T1000 (cell line): ENCODE measurements at places on chromosomes 2 and 18.

- DNase-seq, result no peak
These were observed 99.2 kb downstream of the SLC8A1 start for GRCh38 chr2:40352703-40353099.

DNA sequence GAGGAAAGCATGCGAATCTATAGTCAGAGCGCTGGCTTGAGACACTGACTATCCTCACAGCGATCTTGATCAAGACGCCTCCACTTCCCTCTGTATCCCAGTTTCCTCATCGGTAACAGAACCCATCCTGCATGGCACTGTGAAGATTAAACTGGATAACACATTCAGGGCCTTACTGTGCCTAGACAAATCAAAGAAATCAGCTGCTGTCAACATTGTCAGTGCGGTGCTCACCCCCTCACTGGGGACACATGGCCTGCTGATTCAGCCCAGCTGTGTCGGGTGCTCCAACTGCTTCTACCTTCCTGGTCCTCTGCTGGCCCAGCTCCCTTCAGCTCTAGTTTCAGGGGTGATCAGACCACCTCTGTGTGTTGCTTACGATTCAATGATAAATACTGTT, 268.6 kb upstream of the AGAP1 start:
- no peak for DNase-seq

GRCh38 chr2:30938196-30938595, 130.9 kb upstream of the CAPN13 start:
- no peak for DNase-seq

GRCh38 chr2:216283038-216283900, 89.0 kb downstream of the MARCHF4 start:
- DNase-seq, result no peak

- DNase-seq, result no peak
These were observed 97.0 kb downstream of the TFCP2L1 start for GRCh38 chr2:121187982-121188411.

- DNase-seq, result no peak
These were observed 147.1 kb downstream of the COL4A4 start for GRCh38 chr2:227016894-227017293.

DNA sequence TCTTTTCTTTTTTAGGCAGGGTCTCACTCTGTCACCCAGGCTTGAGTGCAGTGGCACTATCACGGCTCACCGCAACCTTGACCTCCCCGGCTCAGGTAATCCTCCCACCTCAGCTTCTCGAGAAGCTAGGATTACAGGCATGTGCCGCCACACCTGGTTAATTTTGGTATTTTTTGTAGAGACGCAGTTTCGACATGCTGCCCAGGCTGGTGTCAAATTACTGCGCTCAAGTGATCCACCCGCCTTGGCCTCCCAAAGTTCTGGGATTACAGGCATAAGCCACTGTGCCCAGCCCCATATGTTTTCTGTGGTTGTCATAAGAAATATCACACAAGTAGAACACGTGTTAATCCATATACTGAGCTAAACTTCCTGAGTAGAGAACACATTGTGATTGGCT, 14.6 kb downstream of the ENOSF1 start:
- DNase-seq, result no peak

- DNase-seq, result no peak
These were observed 12.4 kb downstream of the XIRP2 start for GRCh38 chr2:166900700-166901099.

- no peak for DNase-seq
These were observed 11.9 kb upstream of the KIDINS220 start for GRCh38 chr2:8849327-8849726.

DNA sequence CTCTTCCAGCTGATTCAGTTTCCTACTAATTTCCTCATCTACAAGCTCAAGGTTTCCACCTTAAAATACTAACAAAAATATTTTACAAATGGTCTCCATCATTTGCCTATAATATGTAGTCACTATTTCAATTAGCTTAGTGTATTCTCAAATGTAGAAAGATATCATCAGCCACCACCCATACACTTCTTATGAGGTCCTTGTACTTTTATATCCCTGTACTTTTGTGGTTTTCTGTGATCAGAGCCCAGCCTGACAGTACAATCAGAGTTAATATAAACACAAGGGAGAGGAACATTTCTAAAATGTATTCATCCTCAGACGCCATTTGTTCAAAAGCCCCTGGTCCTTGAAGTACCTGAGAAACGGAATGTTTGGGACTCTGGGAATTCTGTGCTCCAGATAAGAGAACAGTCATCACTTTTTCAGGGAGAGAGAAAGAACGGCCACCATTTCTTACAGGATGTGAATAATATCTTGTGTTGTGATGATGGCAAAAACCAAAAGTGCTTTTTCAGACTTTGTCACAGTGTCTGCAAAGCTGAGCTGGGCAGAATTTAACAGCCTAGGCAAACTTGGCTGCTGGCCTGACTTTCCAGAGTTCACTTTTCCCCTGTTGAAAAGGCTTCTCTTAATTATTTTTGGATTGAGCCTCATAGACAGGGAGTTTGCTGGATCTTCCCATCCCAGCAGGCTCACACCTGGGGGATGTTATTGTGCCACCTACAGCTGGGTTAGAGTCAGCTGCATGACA, 361.7 kb upstream of the ACVR2A start:
- DNase-seq, result no peak

DNA sequence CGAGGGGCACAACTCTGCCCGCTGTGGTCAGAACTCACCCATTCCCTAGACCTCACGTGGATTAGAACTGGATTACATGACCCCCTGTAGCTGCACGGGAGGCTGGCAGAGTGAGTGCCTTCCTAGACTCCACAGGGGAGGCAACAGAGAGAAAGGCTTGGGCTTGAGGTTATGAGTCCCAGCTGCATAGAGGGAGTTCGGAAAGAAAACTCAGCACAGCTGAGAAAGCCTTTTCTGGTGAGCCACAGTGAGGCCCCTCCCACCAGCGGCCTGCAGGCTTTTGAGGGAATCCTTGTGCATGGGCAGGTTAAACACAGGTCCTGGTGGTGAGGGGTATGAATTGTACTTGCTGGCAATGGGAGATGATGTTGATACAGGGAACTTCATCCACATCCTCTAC, 217.3 kb downstream of the FHOD3 start:
- no peak for DNase-seq

GRCh38 chr2:164052006-164052405, 316.2 kb upstream of the FIGN start:
- DNase-seq, result no peak

- DNase-seq, result no peak
These were observed 165.5 kb upstream of the RBBP8 start for GRCh38 chr18:22767653-22768052.

DNA sequence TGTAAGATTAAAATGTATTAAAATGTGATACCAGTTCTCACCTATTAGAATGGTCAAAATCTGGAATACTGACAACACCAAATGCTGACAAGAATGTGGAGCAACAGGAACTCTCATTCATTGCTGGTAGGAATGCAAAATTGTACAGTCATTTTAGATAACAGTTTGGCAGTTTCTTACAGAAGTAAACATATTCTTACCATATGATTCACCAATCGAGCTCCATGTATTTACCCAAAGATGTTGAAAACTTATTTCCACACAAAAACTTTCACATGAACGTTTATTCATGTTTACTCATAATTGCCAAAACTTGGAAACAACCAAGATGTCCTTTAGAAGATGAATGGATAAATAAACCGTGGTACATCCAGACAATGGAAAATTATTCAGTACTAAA, 1193.5 kb upstream of the ACVR2A start:
- no peak for DNase-seq

DNA sequence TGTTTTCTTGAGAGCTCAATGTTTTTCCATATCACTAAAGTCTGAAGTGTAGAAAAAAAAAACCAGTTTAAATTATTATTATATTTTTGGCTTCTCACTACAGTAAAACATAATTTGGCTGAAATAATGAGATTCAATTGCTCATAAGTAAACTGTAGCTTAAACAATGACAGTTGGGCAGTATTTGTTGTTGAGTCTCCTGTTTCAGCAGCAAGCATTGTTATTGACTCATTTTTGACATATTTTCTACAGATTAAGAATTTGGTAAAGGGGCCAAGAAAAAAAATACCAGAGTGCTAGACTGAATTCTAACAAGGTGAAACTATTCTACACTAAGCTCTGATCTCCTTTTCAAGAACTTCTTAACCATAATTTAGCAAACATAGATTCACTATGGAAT, 2070.4 kb upstream of the CELF4 start:
- no peak for DNase-seq

DNA sequence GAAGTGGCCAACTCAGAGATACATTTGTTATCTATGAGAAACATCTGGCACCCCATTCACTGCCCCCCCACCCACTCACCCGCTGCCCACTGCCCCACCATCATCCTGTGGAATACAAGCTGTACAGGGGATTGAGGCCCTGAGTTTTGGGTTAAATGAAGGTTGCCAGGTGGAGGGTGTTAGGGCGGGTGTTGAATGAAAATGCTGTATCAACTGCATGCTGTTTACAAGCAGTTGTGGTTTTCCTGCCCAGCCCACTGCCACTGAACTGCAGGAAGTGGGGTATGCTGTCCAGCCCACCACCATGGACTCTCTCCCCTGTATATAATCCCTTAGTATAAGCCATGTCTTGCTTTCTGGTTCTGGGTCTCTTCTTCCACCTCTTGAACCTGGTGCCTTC, 481.9 kb downstream of the METTL4 start:
- DNase-seq, result no peak

DNA sequence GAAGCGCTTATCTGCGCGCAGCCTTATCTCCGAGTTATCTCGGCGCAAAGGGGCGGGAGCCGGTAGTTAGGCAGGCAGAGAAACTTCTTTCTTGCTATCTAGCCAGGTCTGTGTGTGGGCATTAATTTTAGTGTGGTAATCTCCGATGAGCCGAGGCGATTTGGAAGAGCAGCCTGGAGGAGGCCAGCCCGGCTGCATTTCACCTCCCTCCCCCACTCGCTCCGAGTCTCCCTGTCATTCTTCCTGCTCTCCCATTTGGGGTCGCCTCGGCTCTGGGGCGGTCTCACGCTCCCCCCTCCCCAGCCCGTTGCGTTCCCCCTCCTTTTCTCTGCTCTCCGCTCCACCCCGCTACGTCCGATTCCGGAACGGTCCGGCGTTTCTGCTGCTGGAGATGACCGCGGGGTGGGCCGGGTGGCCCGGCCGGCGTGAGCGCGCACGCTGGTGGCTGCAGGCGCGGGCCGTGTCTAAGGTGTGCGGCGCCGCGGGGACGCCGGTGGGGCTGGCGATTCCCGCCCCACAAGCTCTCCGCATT, 566 bp downstream of the GATA6 start:
- no peak for DNase-seq

- no peak for DNase-seq
These were observed 205.5 kb downstream of the ZNF521 start for GRCh38 chr18:25146512-25146910.

GRCh38 chr18:35746826-35747339, 165.3 kb downstream of the GALNT1 start:
- DNase-seq, result no peak

DNA sequence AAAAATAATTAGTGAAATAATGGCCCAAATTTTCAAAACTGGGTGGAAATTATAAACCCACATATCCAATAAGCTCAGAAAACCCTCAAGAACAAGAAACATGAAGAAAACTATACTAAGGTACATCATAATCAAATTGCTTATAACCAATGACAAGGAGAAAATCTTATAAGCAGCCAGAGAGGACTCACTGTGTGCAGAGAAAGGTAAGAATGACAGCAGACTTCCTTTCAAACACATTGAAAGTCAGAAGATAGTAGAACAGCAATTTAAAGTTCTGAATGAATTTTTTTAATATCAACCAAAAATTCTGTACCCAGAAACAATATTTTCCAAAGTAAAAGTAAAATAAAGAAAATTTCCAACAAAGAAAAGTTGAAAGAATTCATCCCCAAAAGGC, 197.7 kb upstream of the RAB12 start:
- no peak for DNase-seq

- no peak for DNase-seq
These were observed 246.1 kb downstream of the DYSF start for GRCh38 chr2:71699428-71699827.

DNA sequence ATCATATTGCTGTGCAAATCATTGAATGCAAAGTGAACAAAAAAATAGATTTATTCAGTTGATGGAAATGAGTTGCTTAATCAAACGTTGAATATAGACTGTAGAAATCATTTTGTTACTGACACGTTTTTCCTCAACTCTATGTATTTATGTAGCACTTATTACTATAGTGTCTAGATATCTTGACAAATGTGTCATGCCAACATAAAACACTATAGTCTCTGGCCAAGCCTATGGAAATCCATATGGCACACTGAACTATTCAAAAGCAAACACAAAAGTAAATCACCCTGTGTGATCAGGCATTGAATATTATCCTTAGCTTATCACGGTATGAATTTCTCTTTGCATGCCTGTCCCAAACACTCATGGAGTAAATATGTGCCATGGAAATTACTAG, 131.3 kb downstream of the ZNF804A start:
- DNase-seq, result no peak

DNA sequence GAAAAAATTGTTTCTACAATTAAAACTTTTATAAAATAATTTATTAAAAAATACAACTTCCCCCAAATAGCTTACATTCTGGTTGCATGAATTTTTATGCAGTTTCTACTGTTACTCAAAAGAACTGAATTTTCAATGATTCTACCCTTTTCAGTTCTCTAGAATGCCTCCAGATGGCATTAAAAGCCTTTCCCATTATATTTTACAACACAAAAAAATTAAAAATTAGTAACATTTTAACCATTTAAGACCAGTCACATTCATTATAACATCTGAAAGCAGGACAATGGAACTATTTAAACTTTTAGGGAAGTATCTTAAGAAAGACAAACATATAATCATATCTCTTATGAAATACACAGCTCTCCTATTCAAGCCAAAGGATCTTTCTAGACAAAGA, 236.0 kb upstream of the REV1 start:
- no peak for DNase-seq
